ENCODE measurements at places on chromosomes 16 and 17. TPM values are rescaled to one million over a fixed set of nuclear protein-coding genes. Genes with fewer than 3 reads are reported as not detected.

SDR42E2 gene
- total RNA-seq: 0.19 TPM

REXO5 gene
- 16.5 TPM for total RNA-seq

RNF43 gene
- total RNA-seq: 3.4 TPM

ZSCAN10 gene
- 0.28 TPM for total RNA-seq

DOK4 gene
- total RNA-seq: 12.0 TPM

TAC4 gene
- not detected for total RNA-seq

DNA sequence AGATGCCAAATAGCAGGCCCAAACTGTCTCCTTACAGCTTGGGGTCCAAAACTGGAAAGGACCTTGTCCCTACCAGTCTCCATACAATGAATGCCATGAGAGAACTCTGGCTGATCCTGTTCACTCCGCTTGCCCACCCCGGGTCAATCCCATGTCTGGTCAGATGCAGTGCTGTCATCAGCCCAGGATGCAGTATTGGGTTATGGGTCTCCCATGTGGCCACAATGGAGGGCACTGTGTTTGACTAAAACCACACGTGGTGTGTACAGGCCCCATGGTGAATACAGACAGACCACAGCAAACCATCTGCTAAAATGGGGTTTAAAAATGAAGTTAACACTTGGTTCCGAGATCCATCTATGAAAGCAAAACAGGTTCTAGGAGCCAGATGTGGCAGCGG, 20.4 kb downstream of the TRIM16 start:
- DNase-seq: no peak

GRCh38 chr17:4898351-4898750, 985 bp upstream of the C17orf107 start:
- DNase-seq: no peak

- no peak for DNase-seq
These were observed 142.4 kb upstream of the NOL11 start for GRCh38 chr17:67575325-67575724.

- no peak for DNase-seq
These were observed 6.4 kb upstream of the SLFN12L start for GRCh38 chr17:35543856-35544255.

- DNase-seq: no peak
These were observed 5.9 kb downstream of the MLLT6 start for GRCh38 chr17:38710985-38711384.

- DNase-seq: peak; percentile 80
These were observed at the start of gene HSF5 for GRCh38 chr17:58487589-58488427. Gene HSF5, minus strand, starts transcription at chr17:58488408. Its CDS starts 134 bp downstream, at chr17:58488274.

DNA sequence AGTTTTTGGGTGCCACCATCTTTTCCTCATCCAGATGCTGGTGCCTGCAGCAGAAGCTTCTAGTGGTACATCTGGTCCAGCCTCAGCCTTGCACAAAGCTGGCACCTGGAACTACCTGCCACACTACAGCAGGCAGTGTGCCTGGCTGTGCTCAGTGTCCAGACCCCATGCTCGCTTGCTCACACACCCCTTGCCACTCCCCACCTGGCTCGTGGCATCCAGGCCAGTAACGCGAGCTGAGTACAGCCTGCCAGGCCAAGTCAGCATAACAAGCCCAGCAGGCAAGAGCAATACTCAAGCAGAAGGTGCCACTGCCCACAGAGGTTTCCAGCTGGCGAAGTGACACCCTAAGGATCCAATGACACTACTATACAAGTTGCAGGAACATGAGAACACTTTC, 29.7 kb upstream of the KIF2B start:
- DNase-seq: no peak

DNA sequence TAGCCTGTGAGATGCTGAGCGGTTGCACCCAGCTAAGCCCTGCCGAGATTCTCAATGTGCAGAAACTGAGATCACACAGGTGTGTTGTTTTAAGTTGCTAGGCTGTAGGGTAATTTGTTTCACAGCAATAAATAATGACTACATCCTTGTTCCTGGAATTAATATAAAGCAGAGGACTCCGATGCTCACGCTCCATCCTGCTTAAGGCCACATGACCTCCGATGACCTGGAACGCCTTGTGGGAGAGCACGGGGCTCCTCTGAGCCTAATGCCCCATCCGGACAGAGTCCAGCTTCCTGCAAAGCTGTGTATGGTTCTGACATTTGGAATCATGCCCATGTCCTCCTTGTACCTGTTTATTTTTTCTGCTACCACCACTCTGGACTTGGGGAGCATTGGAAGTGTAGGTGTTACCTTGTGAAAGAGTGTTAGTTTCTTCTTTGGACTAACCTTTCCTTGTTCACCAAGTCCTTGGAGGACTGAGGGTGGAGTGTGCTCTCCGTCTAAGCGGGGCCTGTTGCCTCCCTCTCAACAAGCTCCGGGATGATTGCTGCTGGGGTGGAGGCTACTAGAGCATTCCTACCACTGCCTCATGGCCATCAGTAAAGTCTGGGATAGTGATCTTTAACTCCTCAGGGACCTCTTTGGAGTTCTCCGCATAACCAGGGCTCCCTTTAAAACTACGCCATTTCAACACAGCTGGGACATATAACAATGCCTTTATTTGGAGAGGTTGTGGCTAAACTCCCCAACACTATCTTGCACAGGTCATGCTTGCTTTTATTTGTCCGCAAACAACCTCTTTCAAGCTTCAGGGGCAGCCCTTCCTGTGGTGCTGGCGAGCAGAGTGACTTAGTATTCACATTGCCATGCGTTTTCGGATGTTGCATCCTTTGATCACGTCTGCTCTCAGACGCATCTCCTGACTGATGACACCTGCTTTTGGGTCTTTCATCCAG, 125.4 kb downstream of the IRX3 start:
- no peak for DNase-seq

DNA sequence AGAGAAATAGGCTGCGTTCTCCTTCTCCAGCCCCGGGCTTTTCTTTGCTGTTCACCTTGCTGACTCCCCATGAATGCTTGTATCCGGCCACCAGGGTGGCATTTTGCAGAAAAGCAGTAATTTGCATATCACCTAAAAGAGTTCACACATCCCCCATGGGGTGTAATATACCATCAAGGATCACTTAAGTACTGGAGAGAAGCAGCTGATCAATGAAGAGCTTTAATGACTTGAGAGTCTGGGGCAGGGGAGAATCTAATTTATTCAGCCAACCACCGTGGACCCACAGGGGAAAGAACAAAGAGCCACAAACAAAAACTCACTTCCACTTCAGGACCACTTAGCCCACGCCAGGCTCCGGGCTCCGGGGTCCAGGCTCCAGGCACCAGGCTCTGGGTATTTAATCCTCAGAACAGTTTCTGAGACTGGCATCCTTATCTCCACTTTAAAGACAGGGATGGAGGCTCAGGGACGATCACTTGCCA, 33.9 kb upstream of the SEC14L1 start:
- no peak for DNase-seq

- DNase-seq: no peak
These were observed 834.3 kb upstream of the CDH8 start for GRCh38 chr16:62870554-62870953.

All from activated T-cell treated with anti-CD3 and anti-CD28 coated beads, Interleukin-2, amount 50 U/mL, for 72 hours (primary cell).